ENCODE measurements at places on chromosomes 16 and 17.

DNA sequence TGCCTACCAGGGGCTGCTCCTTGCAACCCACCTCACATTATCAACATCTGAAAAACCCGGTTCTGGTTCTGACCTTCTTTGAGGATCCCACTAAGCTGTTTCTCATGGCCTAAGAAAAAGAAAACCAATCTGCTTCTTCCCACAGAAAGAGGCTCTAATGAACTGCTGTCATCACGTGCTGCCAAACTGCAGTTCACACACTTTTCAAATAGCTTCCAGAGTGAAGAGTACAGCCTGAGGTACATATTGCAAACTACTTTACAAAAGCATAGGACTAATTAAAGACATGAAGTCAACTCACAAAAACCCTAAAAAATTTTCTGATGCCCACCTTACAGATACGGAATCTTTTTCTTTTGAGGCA is 36.7 kb downstream of the SMG6 start:
- no peak for DNase-seq

DNA sequence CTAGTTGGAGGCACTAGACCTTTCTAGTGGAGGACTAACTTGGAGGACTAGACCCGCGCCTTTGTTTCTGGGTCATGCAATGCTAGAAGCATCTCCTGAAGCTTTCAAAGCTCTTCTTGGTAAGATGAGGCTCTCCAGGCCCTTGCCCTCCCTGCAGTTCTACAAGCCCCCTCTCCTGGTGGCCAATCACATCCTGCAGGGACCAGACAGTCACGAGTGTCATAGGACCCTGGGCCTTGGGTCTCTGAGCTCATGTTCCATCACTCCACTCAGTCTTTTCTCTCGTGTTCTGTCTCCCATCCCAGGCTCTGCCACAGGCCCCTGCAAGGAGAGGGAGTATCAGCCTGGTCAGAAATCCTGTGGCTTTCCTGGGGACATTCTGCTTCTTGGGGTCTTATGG is 119.6 kb downstream of the CYLD start:
- DNase-seq: no peak

DNA sequence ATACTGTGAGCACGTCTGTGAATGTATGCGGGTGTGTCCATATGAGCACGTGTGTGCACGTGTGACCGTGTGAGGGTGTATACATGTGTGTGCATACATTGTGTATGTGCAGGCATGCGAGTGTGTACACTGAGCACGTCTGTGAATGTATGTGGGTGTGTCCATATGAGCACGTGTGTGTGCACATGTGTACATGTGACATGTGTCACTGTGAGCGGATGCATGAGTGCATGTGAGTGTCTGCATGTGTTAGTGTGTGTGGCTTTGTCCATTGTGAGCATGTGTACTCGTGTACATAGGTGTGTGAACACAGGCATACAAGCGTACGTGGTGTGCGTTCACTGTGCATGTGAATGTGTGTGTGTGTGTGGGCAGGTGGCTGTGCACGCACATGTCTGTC is 17.5 kb upstream of the ACSF3 start:
- no peak for DNase-seq

- no peak for DNase-seq
These were observed 3.1 kb upstream of the MC1R start for GRCh38 chr16:89915303-89916232.

DNA sequence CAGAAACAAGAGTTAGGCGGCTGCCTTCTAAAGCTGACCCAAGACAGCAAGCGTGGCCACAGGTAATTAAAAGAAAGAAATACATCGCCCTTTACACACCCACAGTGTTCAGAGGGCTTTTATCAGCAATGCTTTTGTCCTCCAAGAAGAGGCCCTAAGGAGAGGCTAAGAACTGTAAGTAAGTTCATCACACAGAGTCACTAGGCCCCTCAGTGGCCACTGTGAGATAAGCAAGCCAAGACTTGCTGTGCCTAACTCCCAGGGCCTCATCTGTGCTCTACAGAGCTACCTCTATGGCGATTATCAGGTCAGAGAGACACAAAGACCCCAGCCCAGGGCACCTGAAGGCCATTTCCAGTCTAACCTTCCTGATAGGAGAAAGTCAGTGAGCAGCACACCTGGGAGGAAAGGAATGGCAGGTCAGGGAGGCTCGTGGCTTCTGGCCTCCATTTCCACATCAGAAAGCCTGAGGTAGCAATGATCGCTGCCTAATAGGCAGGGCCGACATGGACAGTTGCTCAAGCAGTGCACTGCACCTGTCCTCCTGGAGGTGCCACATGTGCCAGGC is 545.2 kb upstream of the CDH11 start:
- DNase-seq: no peak

- DNase-seq: peak; percentile 62
These were observed 21.2 kb downstream of the C1QTNF1 start for GRCh38 chr17:79045001-79045729.

DNA sequence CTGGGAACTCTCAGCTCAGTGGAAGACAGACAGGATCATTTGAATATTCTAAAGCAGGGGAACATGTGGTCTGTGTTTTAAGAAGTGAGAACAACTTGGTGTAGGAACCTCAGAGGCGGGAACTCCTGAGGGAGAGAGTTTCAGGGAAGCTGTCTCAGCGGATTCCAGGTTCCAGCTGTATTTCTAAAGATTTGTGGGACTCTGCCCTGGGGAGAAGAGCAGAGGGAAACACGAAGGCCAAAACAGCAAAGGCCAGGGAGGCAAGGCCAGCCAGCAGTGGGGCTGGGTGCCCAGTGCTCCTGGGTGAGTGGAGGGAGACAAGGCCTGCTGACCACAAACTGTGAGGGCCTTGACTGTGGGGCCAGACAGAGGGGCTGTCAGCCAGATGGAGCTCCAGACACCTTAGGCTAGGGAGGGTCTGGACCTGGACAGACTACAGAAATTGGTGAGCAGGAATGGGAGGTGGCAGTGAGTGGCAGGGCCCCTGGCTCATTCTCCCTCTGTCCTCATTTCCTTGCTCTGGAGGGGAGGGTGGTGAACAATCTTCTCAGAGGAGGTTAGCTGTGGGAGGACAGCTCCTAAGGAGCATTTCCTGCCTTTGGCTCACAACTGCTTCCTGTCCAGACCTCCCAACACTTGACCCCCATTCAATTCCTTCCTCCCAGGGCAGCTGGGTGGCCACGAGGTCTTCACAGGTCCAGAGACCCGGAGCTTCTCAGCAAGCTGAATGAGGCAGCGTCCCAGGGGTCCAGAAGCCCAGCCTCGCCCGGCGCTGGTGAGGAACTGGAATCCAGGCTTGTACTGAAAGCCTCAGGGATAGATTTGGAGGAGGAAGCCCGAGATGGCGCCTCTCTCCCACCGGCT is 21.0 kb upstream of the FZD2 start:
- peak; percentile 67 for DNase-seq

DNA sequence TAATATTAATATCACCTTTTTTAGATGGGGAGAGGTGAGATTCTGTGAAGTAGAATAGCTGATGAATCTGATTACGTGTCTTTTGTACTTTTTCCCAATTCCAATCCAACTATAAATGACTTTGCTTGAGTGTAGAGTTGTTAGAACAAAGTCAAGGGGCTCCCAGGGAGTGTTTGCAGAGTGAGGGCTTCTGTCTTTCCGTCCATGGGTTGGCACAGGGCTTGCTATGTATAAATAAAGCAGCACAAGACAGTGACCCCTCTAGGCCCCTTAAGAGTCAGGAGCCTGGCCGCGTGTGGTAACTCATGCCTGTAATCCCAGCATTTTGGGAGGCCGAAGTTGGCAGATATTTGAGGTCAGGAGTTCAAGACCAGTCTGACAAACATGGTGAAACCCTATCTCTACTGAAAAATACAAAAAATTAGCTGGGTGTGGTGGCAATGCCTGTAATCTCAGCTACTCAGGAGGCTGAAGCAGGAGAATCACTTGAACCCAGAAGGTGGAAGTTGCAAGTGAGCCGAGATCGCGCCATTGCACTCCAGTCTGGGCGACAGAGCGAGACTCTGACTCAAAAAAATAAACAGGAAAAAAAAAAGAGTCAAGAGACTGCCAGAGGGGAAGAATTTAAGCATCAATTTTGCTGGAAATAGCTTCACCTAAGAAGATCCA is 127.9 kb upstream of the HS3ST3A1 start:
- no peak for DNase-seq

DNA sequence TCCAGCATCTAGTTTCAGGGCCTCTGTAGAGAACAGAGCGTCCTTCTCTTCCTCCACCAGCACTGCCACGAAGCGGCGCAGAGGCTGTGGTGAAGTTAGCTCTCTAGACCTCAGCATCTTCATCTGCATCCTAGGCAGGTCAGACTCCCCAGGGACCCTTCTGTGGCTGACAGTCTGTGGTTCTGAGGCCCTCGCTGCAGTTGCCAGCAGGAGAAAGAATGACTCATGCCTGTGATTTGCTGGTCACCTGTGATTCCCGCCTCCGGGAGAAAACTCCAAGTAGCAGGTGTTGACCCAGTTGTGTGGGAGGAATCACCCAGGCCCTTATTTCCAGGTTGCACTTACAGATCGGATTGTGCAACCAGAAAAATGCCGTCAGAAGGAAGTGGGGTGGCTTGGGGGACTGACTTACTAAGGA is 117.3 kb upstream of the CACNG5 start:
- DNase-seq: no peak

DNA sequence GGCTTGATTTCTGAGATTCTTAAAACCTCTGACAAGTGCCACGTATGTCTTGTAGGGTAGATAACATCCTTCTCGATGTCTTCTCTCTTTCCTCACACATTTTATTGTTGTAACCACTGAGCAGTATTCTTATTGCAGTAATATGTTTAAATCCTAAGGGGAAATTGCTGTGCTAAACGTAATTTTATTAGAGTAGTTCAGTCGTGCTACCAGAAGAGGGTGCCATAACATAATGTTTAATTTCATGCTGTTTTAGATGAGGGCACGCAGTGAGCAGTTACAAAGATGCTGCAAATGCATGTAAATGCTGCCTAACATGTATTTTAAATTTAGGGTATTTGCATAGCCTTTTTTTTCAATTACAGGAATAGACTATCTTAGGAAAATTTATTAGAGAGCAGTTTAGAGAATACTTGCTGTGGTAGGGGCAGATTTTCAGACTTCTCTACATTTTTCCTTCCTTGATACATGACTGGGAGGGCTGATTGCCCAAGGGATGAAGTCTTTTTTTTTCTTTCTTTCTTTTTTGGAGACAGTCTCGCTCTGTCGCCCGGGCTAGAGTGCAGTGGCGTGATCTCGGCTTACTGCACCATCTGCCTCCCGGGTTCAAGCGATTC is 51.7 kb downstream of the GAN start:
- no peak for DNase-seq

- DNase-seq: no peak
These were observed 5.8 kb downstream of the ZNF18 start for GRCh38 chr17:11991461-11991860.

GRCh38 chr17:82272495-82273326 is 789 bp downstream of the CSNK1D start:
- DNase-seq: peak; percentile 86

DNA sequence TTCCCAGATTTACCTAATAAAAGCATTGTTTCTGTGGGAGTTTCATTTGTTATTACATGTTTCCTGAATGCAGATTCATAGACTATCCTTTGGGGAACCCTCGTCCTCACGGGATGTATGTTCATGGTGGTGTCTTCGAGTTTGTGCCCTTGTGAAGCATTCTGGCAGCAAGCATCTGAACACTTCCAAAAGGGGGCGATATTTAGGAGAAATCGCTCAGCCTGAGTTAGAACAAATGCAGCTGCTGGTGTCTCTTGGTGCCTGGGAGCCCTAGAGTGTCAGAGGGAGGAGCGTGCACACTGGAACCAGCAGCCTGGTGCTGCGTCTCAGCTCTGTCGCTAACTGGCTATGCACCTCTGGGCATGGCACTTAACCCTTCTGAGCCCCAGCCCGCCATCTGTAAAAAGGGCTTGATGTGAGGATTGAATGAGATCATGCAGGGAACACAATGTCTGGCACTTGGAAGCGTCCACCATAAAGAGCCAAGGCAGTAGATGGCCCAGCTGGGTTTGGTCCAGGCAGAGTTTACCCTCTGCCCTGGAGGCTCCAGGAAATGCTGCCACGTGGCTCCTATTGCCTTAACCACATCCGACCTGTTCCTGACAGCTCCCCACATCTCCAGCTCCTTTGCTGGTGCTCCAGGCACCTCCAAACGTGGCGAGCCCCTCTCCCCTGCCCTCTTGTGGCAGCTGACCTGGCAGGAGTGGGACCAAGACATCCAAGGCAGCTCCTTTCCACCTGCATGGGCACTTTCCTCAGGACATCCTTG is 25.0 kb upstream of the C16orf78 start:
- DNase-seq: no peak

- no peak for DNase-seq
These were observed 19.2 kb downstream of the CLEC19A start for GRCh38 chr16:19304750-19305149.

GRCh38 chr16:3095869-3096268 is 3.2 kb downstream of the ZSCAN10 start:
- peak; percentile 67 for DNase-seq

GRCh38 chr16:67327743-67328142 is 1.1 kb downstream of the LRRC36 start:
- no peak for DNase-seq

DNA sequence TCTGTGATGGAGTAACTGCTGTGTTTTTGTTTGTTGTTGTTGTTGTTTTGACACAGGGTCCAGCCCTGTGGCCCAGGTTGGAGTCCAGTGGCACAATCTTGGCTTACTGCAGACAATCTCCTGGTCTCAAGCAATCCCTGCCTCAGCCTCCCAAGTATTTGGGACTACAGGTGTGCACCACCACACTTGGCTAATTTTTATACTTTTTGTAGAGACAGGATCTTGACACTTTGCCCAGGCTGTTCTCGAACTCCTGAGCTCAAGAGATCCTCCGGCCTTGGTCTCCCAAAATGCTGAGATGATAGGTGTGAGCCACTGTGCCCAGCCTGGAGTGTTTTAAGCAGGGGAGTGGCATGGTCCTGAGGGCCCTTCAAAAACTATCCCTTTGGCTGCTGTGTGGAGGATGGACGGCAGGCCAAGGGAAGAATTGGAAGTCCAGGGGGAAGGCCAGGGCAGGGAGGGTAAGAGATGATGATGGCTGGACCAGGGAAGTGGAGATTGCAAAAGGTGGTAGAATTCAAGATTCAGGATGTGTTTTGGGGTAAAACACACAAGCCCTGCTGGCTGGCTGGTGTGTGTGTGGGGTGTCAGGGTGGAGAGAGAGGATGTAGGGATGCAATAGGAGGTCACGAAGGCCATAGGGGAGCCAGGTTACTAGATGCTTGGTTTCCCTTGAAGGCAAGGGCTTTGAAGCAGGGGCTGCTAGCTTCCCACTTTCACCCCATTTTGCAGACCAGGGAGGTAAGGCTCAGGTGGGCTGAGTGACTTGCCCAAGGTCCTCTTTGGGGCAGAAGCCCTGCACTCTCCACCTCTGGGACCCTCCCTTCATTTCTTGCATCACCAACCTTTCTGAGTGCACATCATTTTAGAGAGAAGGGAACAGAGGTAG is 18.8 kb upstream of the PLLP start:
- no peak for DNase-seq

DNA sequence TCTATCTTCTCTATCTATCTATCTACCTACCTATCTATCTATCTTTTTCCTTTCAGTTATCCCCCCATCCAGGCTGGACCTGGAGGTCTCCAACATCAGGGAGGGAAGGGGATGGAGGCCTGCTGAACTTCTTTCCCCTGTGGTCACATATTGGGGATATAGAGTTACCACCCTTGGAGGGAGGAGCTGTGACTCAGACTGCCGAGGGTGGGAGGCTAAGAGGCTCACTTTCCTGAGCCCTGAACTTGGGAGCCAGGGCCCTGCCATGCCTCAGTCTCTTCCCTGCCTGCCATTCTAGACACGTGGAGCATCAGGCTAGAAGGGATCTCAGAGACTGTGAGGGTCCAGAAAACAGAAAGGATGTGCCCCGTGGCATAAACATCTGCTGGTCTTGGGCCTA is 8.4 kb downstream of the LRRC3C start:
- no peak for DNase-seq

- DNase-seq: peak; percentile 87
These were observed 32.6 kb upstream of the MEOX1 start for GRCh38 chr17:43694081-43694870.

Data from right cardiac atrium (tissue), 5 donors.